Pons (tissue), 1 donor: ENCODE measurements at places on chromosomes 2 and 18.

DNA sequence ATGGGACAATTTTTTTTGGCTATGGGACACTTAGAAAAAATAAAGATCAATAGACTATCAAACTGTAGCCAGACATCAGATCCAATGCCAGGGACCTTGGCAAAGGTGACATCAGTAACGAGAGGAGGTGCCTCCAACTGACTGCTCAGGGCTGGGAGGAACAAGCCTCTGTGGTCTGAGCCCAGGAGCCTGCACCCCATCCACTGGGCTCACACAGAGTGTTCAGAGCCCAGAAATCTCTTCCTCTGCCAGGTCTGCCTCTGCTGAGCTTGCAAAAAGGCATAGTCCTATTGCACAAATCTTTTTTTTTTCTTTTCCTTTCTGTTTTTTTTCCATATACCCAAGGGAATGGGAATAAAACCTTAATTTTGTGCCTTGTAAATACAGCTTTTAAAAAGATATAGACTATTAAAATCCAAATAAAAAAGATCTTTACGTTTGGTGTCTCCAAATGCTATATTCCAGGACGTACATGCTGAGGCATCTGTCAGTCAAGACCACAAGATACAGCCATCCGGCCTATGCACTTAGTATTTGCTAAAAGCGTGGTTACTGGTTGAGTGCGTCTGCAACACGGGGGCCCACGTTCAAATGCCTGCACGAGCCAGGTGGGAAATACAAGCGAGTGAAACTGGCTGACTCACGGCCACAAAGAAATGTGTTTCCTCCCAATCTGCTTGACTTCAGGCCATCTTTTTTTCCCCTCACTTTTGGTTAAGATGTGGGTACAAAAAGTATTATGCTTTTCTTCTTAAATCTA, 7.8 kb upstream of the ARHGAP25 start:
- no peak for DNase-seq

GRCh38 chr2:207311316-207312005, 145.7 kb upstream of the KLF7 start:
- no peak for DNase-seq

DNA sequence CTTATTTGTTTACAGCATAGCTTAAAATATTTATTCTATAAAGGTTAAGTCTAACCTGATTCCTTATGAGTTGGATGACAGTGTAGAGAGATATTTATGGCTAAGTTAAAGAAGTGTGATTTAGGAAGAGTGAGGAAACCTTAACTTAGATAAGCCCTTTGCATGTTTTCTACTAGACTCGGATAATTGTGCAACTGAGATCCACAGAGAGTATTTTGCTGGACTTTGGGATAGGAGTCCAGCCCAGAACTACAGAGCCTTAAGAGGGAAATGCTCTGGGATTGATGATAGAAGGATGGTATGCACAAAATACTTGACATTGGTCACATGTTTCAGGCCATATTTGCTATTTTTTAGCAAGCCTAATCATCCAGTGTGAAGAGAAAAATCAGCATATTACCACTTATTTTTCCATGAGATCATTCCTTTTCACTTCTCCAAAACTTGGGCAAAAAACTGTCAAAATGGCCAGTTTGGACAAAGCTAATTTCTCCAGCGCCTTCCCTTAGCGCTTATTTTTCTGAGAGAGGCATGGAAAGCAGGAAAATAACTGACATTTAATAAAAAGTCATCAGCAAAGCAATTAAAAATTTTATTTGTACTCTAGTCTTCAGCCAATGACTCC, 3.1 kb downstream of the CD28 start:
- no peak for DNase-seq

DNA sequence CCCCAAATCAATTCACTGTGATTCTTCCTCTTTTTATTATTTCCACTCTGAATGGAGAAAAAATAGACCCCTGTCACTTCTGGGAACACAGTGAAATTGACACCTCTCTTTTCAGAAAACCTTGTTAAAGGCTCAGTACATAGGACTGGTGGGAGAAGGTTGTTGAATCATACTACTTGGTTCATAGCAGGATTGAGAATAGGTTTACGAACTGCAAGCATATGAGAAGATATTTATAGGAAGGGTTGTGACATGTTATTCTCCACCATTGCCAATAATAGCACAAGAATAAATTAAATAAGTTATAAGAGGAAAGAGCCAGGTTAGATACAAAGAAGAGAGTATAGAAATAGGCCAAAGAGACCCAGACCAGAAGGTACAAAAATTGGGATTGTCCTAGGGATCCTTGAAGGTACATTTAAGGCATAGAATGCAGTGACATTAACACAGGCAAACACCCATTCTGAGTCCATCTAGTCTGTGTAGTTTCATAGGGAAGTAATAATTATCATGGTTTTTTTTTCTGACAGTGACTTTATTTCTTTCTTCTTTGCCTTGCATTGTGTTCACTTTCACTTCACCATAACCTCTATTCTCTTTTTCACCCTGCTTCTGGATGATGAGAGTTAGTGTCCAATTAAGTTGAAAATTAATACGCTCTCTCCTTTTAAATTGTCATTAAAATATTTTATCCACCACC, 21.8 kb upstream of the SERPINE2 start:
- no peak for DNase-seq

- DNase-seq, result no peak
Observed at GRCh38 chr2:10385501-10385900, 62.6 kb downstream of the ODC1 start.

- peak; percentile 56 for DNase-seq
Observed at GRCh38 chr2:68766376-68766845, 31.8 kb downstream of the ARHGAP25 start.

DNA sequence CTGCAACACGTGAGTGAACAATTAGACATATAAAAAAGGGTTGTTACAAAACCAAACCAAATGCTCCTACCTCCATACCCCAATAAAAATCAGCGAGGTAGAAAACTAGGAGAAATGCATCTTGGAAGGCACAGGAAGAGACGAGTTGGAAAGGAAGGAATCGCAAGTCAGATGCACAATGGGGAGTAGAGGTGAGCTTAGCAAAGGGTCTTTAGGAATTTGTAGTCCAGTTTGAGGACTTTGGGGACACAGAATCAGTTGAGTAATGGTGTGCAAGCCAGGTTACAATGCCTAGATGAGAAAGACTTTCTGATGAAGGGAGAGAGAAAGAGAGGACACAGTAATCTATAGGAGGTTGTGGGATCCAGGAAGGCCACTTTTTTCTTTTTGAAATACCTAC, 35.7 kb downstream of the XRCC5 start:
- no peak for DNase-seq

- no peak for DNase-seq
Observed at GRCh38 chr2:113127646-113128570, 510 bp downstream of the IL1RN start.

DNA sequence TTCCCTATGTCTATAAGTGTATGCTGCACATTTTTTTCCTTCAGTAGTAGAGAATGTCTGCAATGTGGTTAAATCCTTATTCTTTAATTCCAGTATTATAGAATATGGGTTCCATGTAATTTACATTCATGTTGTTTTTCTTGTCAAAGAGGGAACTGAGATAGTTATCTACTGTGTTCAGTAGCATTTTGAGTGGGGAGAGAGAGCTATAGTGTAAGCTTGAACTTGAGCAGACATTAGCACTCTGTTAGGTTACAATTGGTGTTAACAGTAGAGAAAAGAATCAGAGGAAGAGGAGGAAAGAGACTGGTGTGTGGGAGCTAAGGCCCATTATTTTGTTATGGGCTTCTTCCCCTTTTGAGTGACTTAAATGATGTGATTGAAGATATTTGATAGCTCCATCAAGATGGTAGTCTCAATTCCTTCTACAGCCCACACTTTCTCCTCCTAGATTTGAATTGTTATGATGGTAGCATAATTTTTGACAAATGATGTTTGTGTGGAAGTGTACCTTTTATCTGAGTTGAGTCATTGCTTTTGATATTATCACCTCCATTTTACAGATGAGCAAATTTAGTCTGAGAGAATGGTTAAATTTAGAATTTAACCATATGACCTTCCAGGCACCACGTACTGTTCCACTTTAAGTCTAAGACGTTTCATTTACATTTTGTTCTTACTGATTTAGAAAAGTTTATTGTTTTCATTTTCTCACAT, 71.3 kb downstream of the FMNL2 start:
- DNase-seq, result no peak

GRCh38 chr2:230908092-230908594, 16.9 kb downstream of the GPR55 start:
- no peak for DNase-seq

DNA sequence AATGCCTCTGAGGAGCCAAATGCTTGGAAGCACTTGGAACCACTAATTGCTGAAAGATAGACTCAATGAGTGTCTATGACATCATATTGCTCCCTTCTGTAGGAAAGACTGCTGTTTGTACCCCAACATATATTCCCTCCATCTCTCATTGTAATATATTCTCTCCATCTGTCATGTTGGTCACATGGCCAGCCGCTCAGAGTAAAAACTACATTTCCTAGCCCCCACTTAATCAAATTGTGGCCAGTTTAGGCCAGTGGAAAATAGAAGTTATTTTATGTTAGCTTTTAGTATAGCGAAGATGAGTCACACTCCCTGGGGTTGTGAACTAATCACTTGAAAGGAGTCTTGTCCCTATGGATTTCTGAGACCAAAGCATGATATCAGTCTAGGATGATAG, 160.2 kb downstream of the HNMT start:
- DNase-seq, result no peak

GRCh38 chr2:173291412-173291811, 63.3 kb upstream of the CDCA7 start:
- DNase-seq, result no peak

- DNase-seq, result no peak
Observed at GRCh38 chr2:84078471-84078870, 380.6 kb downstream of the SUCLG1 start.

DNA sequence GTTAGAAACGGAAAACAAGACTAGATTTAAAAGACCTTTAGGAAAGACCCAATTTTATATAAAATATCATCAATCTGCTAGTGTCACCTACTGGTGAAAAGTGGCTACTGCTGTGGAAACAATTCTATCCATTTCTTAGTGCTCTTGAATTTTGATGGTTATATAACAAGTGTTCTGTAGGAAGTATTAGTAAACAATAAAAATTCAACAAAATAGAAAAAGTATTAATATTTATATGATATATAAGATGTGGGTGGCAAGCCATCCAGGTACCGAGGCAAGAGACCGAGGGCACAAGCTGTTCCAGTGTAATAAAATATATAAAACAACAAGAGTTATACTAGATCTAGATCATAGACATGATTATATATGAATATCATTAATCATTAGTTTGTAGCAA, 6.2 kb upstream of the TMEM87B start:
- DNase-seq, result peak; percentile 88
